ENCODE measurements at places on chromosomes 4 and X.

GRCh38 chr4:107196312-107196711, 160.2 kb upstream of the DKK2 start:
- DNase-seq, result no peak

GRCh38 chr4:31947101-31947500, 1226.9 kb downstream of the PCDH7 start:
- no peak for DNase-seq

GRCh38 chr4:156560701-156561100, 410.9 kb downstream of the PDGFC start:
- DNase-seq, result no peak

GRCh38 chrX:68939868-68940267, 111.0 kb downstream of the EFNB1 start:
- no peak for DNase-seq

Data from activated CD8-positive, alpha-beta memory T cell treated with anti-CD3 and anti-CD28 coated beads for 1 hour (primary cell).